Mesothelial cell of epicardium (in vitro differentiated cells): ENCODE measurements at places on chromosomes 7 and 10. TPM values are rescaled to one million over a fixed set of nuclear protein-coding genes. Genes with fewer than 3 reads are reported as not detected.

Gene ASIC3
- total RNA-seq, result 6.1 to 7.9 TPM (median 7.2 TPM) in 3 replicates

Gene TSPAN14
- 106 to 113 TPM (median 109 TPM) in 3 replicates for total RNA-seq

GRCh38 chr10:30056281-30056680 lies 3.1 kb downstream of the JCAD start:
- H3K27ac ChIP-seq, result peak overlapping the region; percentile 64
- H3K4me1 ChIP-seq, result peaks cover 46% of the 10 kb centered on the region
- H3K36me3 ChIP-seq, result no peaks in the 10 kb centered on the region
- no peak for DNase-seq
- peaks cover 12% of the 10 kb centered on the region for H3K27me3 ChIP-seq

Gene MYL10
- total RNA-seq, result not detected in 3 replicates

Gene ADAM12
- total RNA-seq, result 10.1 to 13.4 TPM (median 13.3 TPM) in 3 replicates
